Stimulated activated CD8-positive, alpha-beta memory T cell treated with anti-CD3 and anti-CD28 coated beads, Interleukin-7, amount 100 ng/mL, for 1 hour (primary cell): ENCODE measurements at places on chromosomes 6 and 20.

- no peak for DNase-seq
Measured at GRCh38 chr6:79073888-79074287, 4.2 kb downstream of the PHIP start.

DNA sequence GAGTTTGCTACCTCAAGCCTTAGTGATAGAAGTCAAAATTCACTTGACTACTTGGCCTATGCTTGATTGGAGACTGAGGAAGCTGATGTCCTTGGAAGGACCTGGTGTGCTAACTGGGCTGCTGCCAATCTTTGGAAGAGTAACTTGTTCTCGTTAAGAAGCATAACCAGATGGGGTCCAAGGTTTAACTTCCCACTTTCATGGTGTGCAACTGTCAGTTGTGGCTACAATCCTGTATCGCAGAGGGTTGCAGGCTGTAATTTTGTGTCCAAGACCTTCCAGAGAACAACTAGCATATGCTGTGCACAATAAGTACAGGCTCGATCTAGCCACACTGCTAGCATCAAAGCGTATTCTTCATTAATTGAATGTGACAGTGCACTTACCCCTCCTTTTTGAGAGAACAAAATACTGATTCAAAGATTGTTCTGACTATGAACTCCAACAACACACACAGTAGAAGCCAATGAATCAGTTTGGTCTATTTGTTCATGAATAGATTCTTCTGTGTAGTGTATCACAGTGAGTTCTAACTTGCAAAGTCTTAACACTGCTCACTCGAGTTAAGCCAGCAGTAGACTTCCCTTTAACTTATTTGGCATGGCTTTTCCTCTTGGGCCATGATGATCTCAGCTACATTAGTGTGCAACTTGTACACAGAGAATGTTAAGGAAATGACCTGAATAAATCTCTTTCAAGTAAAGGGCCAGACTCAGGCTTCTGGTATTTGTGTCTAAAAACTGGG lies 15.8 kb upstream of the PLCB1 start:
- no peak for DNase-seq

DNA sequence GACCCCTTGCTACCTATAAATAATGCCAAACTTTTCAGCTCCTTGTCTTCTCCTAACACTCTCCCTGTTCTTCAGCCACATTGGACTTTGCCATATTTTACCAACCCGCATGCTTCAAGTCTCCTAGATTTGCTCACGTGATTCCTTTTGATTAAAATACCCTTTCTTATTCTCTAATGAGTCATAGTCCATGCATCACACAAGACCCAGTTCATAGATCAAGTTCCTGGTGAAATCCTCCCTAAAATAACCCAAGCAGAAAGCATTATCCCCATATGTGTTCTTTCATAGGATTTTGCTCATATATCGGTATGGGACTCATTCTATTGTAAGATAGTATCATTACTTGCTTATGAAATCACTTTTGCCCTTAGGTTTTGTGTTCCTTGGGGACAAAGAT lies 108.9 kb upstream of the STXBP5 start:
- DNase-seq = no peak

- DNase-seq = no peak
Measured at GRCh38 chr20:2836035-2836434, 4.4 kb downstream of the PCED1A start.

GRCh38 chr6:128204616-128205015 lies 303.8 kb upstream of the THEMIS start:
- DNase-seq = no peak

DNA sequence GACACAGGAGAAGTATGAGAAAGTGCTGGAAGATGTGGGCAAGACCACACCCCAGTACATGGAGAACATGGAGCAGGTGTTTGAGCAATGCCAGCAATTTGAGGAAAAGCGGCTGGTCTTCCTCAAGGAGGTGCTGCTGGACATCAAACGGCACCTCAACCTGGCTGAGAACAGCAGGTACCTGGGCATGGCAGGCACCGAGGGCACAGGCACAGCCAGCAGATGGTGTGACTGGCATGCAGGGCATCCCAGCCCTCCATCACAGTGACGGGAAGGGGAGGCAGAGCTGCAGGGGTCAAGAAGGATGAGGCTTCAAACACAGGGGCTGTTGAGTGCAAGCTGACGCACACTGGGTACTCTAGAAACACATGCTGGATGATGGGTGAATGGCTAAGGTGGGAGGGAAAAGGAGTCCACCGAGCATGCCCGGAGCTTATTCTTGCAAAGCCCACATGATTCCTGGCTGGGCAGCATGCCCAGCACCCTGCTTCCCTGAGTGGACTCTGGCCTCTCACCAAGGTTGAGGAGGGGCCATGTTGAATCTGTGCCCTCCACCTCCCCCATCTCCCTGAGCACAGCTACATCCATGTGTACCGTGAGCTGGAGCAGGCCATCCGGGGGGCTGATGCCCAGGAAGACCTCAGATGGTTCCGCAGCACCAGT lies 26.3 kb downstream of the SPDEF start:
- no peak for DNase-seq

GRCh38 chr20:23350904-23351838 lies 580 bp downstream of the NXT1 start:
- peak; percentile 21 for DNase-seq

- no peak for DNase-seq
Measured at GRCh38 chr20:5531318-5532081, 214.7 kb upstream of the PROKR2 start.

DNA sequence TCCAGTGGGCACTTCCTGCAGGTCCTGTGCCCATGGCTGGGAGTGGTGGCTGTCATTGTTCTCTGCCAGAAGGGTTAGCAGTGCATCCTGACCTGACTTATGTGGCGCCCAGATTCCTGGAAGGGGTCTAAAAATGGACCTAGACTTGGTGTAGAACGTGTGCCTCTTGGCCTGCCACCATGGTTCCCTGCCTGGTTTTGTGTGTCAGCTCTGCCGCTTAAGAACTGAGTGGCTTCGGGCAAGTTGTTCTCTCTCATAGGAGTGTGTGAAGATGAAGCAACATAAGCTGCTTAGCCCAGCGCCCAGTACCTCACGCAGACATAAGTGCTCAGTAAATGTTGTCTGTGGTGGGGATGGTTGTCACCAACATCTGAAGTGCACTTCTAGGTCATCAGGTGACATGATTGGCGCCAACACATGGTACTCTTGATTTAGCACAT lies 52.1 kb downstream of the PTPN1 start:
- no peak for DNase-seq

- DNase-seq = no peak
Measured at GRCh38 chr6:101462576-101462975, 69.1 kb downstream of the GRIK2 start.

DNA sequence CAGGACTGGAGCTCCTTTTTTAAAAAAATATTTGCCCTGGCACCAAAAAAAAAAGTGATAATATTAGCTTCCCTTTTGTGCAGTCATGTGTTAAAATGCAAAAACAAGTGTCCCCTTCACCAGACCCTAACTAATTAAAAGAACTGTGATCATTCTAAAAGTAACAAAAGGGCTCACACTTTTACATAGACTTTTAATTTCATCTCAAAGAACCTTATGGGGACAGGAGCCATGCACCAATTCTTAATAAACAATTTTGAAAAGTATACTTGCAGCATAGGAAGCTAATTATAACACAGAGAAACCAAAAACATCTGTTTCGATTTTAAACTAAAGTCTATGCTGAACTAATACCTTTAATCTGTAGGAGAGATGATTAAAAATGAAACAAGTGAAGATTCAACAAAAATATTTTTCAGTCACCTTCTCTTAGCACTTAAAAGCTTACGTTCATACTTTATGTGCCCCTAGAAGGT lies 17.3 kb downstream of the STX7 start:
- DNase-seq = no peak

- DNase-seq = no peak
Measured at GRCh38 chr20:3820901-3821727, 767 bp downstream of the AP5S1 start.

DNA sequence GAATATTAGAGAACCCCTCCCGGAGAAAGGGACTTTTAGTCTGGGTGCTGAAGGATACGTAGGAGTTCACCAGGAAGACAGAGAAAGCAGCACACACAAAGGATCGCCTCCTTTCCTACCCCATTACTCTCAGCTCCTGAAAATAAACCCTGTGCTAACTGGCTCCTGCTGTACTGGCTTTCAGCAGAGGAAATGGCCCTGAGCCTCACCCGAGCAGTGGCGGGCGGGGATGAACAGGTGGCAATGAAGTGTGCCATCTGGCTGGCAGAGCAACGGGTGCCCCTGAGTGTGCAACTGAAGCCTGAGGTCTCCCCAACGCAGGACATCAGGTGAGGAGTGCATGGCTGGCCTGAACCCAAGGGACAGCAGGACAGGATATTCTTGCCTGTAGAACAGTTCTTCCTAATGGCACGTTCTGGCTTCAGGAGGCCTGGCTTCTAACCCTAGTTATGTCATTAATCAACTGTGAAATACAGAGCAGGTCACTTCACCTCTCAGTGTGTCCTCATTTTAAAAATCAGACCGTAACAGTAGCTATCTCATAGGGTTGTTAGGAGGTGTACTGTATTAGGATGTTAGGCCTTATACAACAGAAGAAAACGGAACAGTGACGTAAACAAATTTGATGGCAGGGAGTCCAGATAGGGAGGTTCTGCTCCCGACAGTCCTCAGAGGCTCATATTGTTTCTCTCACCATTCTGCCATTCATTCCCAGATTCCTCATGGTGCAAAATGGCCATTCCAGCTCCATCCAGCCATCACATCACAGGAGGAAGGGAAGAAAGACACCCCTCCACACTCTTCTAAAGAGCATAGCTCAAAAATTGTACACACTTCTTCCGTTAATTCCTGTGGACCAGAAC lies 1.8 kb downstream of the RBCK1 start:
- DNase-seq = no peak

DNA sequence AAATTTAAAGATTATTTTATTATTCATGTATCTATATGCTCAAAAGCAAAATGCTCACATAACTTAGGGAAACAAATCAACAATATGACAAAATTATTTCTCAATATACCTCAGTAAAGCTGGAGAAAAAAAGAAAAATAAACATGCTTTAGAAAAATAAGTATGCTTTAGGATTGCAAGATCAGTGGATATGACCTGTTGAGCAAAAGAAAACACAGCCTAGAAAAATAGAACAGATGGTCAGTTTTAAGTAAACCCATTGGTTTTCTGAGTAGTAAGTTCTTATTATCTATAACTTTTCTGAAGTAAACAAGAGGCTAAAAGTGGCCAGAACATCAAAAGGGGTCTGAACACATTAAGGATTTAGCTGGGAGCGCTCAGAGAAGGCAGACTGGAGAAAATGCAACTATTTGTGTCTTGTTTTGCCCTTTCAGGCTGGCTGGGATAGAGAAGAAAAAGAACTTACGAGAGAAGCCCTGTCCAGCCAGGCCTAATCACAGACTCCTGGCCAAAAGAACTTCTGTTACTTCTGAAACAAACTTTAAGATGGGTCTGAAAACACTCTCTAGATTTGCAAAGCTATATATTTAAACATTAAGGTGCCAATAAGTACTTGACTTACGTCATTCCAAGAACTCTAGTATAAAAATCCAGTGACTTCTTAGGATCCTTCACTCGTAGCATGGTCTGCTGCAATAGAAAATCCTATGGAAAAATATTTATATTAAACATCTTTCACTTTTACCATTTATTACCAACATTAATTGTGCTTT lies 16.5 kb downstream of the GLO1 start:
- no peak for DNase-seq

DNA sequence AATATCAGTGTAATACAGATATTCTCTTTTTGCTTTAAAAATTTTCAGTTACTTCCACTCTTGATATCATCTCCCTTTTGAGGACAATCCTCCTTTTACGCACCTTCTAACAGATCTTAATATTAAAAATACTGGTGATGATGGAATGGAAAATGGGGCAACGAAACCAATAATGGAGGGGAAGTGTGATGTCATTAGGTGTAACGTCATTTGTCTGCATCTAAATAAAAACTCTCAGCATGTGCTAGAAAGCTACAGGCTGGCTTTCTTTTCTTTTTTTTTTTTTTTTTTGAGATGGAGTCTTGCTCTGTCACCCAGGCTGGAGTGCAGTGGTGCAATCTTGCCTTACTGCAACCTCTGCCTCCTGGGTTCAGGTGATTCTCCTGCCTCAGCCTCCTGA lies 66.5 kb downstream of the IYD start:
- DNase-seq = no peak

- DNase-seq = no peak
Measured at GRCh38 chr6:69827276-69827893, 30.6 kb upstream of the LMBRD1 start.

DNA sequence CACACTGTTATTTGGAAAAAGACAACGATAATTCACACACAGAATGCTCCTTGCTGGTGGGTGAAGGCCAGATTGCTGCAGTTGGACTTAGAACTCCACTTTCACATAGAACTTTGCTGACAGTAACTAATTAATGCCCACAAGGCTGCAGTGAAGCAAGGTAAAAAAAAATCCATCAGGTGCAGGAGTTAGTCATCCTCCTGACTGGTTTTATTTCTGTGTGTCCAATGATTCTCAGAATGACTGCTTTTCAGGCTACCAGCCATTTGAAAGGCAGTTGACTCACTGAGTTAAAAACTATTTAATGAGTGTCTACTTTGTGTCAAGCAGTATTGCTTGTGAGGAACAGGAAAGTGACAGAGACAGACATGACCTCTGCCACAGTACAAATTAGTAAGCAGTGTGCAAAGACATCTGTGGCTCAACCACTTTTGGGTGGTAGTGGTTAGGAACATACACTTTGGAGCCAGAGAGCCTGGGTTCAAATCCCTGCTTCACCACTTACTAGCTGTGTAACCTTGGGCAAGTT lies 41.9 kb downstream of the ELOVL5 start:
- no peak for DNase-seq

DNA sequence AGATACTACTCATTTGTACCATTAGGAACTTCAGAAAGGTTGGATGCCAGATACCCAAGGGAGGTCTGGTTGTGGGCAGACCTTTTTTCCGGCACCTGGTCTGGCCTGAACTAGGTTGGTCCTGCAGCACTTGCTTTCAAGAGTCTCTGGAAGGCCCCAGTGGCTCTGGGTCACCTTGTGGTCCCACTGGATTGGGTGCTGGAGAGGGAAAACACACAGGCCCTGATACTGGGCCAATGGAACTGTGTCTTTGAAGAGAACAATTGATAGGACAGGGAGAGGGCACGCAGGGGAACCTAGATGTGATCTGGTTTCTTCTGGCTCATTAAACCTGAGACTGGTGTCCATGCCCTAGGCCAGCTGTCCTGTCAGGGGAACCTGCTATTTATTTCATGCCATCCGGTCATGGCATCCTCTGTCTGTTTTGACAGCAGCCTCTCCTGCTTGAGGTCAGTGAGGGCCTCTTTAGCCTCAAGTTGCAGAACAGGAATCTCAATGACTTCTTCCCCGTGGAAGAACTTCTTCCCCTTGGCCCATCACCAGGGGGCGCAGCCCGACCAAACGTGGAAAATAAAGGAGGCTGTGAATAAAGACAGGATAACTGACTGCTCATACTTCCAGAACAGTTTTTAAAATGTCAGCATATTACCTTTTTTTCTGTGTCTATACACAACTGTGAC lies 25.0 kb downstream of the TAF8 start:
- peak; percentile 15 for DNase-seq
